ENCODE measurements at places on chromosomes 16 and 17.
A peak's percentile ranks its signal among the peaks of the same experiment; 100 is the strongest.

GRCh38 chr17:12089809-12090384 lies 69.2 kb downstream of the MAP2K4 start:
- peak; percentile 49 for DNase-seq

DNA sequence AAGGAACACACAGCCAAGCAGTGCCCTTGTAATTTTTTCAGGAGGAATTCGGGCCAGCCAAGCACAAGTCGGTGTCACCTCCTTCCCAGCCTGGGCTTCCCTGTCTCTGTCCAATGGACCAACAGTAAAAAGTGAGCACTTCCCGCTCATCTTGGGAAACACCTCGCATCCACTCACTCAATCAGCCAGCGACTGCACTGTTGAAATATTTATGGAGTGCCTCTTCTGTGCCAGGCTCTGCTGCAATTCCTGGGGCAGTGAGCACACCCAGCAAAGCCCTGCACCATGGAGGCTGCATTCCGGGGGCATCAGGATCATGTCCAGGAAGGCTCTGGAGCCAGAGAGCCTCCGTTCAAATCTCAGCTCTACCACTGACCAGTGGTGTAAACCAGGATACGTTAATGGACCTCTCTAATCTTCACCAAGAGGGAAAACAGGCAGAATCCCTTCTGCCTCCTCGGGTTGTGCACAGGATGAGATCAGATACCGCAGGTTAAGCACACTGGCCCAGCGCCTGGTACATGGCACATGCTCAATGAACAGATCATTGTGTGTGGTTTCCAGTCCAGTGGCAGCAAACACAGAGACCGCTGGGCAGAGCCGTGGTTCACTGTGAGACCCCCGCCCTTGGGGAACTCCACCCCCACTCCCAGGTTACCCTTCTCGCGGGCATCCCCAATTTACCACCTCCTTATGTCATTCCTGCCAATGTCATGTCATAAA lies 194.3 kb downstream of the ZNF423 start:
- DNase-seq = no peak

DNA sequence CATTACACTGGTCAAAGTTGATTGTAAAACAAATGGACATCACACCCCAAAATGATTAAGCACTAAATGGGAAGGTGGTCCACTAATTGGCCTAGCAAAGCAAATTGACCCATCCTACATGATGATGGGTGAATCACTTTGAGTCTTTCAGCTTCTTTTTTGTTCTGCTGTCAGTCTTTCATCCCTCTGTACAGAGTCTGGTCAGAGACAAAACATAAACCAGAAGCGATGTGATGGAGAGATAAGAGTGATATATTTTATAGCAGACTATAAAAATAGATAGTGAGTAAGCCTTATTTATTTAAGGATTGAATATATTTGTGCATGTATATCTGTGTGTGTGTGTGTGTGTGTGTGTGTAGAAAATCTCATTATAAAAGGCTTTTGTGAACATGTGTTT lies 618.4 kb upstream of the SOX9 start:
- DNase-seq = no peak

GRCh38 chr16:56743840-56744239 lies 13.9 kb downstream of the NUP93 start:
- DNase-seq = peak; percentile 67

GRCh38 chr17:78828470-78829185 lies 12.0 kb downstream of the USP36 start:
- DNase-seq = peak; percentile 74

DNA sequence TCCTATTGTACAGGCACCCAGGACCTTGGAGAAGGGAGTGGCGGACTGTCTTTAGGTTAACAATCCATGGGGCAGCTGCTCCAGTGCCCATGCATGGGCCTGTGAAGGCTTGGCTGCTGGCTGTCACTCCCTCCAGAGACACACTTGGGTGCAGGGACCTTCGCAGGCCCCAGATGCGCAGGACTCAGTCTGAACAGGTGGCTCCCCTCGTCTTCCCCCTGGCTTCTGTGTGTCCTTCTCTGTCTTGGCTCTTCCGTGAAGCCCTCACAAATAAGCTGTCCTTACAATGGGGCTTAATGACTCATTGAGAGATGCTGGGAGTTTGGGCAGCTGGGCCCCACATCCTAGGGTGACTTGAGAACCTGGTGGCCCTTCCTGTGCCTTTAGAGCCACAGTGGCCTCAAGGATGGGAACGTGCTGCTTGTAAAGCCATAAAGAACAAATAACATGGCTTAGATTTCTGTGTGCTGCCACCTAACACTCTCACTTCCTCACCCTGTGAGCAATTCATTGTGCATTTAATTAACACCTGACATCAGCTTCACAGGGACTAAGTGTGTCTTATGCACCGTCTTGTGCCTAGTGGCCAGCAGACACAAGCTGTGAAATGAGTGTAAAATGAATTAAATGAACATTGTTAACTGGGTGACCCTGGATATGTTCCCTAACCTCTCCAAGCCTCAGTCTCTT lies 340.7 kb downstream of the SNX29 start:
- DNase-seq = no peak

GRCh38 chr17:17200831-17201230 lies 5.3 kb downstream of the PLD6 start:
- DNase-seq = no peak

DNA sequence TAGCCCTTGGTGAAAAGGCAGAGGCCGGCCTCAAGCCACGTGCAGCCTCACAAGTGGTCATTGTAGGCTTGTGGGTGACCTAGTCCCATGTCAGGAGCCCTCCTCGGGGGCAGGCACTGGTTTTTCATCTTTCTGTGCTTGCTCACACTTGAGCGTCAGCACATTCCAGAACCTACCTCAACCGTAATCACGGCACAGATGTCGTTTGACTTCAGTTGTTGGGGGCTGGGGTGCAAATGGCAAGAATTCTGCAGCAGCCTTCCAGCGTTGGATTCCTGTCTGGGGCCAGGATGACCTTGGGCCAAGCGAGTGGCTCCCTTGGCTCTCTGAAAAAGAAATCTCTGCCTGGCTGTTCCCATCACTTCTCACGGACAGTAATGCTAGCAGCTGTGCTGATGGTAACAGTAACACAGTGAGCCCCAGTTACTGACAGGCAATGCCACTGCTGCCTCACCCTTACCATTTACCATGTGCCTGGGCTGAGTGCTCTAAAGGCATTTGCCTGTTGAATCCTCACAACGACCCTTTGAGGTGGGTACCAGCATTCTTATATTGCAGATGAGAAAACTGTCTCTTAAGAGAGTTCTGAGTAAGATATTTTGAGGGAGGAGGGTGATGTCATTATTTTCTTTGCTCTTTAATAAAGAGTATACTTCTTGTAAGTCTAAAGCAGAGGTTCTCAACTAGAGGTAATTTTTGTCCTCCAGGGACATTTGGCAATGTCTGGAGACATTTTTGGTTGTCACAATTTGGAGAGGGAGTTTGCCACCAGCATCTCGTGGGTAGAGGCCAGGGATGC lies 46.5 kb downstream of the KSR1 start:
- peak; percentile 57 for DNase-seq

- DNase-seq = no peak
These were observed 203.7 kb downstream of the LGALS9B start for GRCh38 chr17:20263595-20263994.

DNA sequence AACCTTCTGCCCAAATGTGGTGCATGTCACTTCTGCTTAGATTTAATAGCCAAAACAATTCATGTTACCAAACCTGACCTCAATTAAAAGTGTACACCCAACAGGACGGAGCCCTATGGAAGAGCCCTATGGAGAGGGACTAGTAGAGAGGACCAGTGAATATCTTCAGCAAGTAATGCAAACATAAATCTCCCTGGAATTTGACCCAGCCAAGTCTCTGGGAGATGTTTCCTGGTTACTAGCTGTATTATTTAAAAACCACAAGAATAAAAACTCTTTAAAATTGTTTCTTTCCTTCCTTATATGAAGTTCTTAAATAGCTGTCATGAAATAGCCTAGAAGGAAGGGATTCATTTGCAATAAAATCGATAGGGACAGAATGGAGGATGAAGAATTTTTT lies 255.8 kb downstream of the CDH11 start:
- DNase-seq = no peak

Measured in hepatic stellate cell (primary cell).